Chondrocyte (in vitro differentiated cells): ENCODE measurements at places on chromosomes 7 and 10. TPM values are rescaled to one million over a fixed set of nuclear protein-coding genes. Genes with fewer than 3 reads are reported as not detected.

EMX2 gene
- total RNA-seq: 4.7 TPM in 1 of 3 replicates, not detected in the others

TMEM196 gene
- not detected in 3 replicates for total RNA-seq

DNA sequence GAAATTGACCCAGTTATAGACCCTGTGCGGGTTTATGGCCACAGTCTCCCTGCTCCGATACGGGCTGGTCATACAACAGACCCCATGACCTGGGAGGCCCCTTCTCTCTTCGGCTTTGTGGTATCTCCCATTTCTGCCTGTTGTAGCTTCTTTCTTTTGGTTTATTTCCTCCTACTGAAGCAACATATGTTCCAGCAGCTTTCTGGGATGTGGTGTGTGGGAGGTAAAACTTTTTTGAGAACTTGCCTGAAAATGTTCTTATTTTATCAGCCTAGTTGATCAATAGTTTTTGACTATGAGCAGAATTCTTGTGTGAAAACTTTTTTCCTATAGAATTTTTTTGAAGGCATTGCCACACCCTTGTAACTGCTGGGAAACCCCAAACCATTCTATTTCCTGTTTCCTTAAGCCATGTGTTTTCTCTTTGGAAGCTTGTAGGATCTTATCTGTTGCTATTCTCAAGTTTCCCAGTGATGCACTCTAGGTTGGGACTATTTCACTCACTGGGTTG is 80.0 kb downstream of the DAGLB start:
- no peaks in the 10 kb centered on the region for H3K27me3 ChIP-seq
- no peaks in the 10 kb centered on the region for H3K36me3 ChIP-seq
- peak overlapping the region; percentile 49 for H3K27ac ChIP-seq
- H3K4me3 ChIP-seq: no peak overlapping the region
- no peak for DNase-seq

DNA sequence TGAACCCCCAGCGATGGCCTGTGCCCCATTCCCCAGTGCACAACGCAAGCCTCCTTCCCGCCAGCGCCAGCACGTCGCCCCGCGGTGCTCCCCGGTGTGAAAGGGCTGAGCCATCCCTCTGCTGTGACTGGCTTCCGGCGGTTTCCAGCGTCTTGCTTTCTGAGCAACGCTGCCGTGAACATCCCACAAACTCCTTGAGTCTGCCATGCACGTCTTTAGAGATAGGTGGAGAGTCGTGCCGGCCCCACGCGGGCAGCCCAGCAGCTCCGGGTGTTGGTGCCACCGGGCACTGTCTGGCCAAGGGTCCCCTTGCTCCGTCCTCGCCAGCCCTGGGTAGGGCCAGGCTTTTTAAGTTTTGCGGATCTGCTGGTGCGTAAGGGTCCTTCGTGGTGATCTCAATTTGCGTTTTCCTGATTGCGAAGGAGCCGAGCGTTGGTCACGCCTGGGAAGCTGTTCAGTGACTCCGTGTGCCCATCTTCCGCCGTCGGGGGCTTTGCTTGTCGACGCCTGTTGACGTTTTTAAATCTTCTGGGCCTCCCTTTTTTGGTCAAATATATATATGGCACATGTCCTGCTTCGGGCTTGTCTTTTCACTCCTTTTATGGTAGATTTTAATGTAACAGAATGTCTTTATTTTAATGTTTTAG is 70.6 kb downstream of the FOXL3 start:
- no peaks in the 10 kb centered on the region for H3K36me3 ChIP-seq
- H3K27ac ChIP-seq: no peak overlapping the region
- peaks cover 11% of the 10 kb centered on the region for H3K4me1 ChIP-seq

GRCh38 chr7:34108165-34108564 is 202.8 kb downstream of the BMPER start:
- H3K36me3 ChIP-seq: no peaks in the 10 kb centered on the region
- H3K27ac ChIP-seq: no peak overlapping the region
- no peak overlapping the region for H3K4me3 ChIP-seq
- no peak for DNase-seq
- H3K27me3 ChIP-seq: no peaks in the 10 kb centered on the region
- H3K4me1 ChIP-seq: no peaks in the 10 kb centered on the region

DNA sequence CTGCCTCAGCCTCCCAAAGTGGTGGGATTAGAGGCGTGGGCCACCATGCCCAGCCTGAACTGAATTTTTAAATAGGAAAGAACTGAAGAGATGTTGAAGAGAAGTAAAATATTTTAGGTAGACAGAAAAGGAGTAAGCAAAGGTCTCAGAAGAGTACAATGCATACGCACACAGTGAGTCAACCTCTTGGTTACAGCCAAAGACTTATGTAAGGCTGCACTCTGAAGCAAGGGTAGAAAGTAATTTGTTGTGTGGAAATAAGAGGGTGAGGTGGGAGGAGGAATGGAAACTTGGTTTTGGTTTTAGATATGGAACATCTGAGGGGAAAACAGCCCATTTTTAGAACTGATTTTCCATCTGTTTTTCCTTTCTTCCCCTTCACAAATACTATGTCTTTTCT is 17.6 kb downstream of the KRIT1 start:
- H3K27me3 ChIP-seq: no peaks in the 10 kb centered on the region
- no peak for DNase-seq
- no peak overlapping the region for H3K27ac ChIP-seq
- no peak overlapping the region for H3K4me3 ChIP-seq

- peaks cover 15% of the 10 kb centered on the region for H3K4me1 ChIP-seq
- no peak overlapping the region for H3K4me3 ChIP-seq
- no peaks in the 10 kb centered on the region for H3K36me3 ChIP-seq
These were observed 480.5 kb upstream of the ZMIZ1 start for GRCh38 chr10:78588194-78588811.
